Head of caudate nucleus (tissue), 42 donors: ENCODE measurements at places on chromosomes 3 and 15.

DNA sequence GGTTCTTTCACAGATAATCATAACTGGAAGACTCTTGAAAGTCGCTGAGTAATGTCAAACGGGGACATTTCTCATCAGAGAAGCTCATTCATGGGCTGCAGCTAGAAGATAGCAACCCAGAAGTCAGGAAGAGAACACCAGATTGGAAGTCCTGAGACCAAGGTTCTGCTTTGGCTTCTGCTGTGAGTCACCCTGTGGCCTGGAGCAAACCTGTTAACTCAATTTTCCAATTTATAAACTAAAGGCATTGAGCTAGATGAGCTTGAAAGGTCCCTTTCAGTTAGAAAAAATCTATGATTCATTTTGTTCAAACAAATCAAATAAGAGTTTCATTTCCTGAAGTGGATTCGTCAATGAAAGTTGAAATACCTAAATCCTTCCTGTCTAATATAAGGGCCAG is 402.2 kb downstream of the EPHB1 start:
- DNase-seq = no peak

DNA sequence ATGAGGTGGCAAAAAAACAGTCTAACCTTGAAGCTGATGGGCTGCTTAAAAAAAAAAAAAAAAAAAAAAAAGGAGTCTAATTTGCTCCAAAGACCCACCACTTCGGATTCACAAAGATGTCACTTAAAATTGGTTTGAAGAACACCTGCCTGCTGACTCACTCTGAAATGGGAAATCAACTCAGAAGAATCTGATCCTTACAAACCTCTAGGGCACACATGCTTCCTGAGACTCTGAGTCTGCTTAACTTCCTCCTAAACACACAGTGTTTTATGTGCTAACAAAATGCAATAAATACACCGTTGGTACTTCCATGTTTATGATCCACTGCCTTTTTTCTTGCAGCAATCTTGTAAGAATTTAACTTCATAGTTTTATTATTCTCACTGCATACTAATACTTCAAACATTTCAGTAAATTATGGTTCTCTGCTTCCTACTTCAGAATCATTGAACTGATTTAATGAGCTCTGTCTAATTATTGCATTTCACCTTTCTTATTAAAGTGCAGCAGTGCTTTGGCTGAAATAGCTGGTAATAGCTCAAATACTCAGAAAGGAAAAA is 73.0 kb upstream of the FRMD4B start:
- no peak for DNase-seq

- no peak for DNase-seq
These were observed 108.3 kb downstream of the P3H2 start for GRCh38 chr3:190012314-190012782.

GRCh38 chr3:38742550-38742949 is 73.5 kb downstream of the SCN10A start:
- no peak for DNase-seq

DNA sequence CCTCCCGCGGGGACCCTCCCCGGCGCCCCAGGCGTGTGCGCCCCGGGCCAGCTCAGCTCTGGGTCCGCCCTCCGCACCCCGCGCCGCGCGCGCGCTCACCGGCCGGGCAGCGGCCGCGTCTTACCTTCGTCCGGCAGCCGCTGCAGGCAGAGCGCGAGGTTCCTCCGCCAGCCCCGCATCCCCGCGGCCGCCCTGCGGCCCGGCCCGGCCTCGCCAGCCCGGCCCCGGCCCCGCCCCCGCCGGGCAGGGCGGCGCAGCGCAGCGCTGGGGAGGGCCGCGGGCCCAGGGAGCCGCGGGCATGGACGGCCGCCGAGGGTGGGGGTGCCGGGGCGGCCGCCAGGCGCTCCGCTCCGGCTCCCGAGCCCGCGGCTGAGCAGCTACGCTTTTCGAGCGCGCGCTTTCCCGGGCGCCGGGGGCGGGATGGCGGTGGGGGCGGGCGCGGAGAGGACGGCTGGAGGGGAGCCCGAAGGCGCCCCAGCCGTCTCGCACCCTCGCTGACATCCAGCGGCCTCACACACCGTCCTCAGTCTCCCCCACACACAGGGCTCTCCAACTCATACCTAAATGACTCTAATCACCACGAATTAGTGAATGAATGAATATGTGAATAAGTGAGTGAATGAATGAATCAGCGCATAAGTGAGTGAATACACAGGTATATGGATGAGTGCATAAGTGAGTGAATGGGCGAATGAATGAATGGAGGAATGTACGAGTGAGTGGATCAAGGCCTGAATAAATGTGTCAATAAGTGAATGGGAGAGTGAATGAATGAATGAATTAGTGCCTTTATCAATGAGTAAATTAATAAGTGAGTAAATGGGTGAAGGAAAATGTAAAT is 48.5 kb upstream of the CCDC174 start:
- DNase-seq = no peak

- DNase-seq = no peak
These were observed 85.2 kb downstream of the CACNA1D start for GRCh38 chr3:53579636-53580035.

DNA sequence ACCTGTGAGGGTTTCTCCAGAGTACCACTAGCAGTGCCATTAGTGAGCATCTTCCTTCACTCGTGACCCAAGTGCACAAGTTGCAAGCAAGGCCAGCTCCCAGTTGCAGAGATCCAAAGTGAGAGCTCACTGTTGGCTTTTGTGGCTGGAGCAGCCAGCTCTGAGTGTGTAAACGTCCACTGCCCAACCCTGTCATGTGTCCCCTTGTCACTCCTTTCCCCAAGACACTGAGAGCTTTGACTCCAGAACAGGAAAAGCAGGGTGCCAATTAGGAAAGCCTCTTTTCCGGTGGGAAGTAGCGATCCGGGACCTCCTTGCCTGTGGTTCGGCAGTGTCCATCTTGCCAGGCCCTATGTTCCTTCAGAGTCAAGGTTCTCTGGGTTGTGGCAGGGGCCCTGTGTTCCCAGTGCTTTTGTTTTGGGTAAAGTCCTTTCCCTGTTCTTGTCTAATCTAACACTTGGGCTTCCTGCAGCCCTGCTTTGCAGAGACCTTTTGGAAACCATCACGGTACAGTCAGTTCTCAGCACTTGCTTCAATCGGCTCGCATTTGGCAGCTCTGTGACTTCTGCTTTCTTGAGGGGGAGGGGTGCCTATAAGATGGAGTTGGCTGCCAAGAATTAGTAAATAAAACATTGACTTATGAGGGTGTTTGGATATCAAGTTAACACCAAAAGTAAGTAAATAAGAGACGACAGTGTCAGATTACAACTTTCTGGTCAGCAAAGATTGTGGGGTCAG is 90.5 kb downstream of the DNASE1L3 start:
- no peak for DNase-seq

DNA sequence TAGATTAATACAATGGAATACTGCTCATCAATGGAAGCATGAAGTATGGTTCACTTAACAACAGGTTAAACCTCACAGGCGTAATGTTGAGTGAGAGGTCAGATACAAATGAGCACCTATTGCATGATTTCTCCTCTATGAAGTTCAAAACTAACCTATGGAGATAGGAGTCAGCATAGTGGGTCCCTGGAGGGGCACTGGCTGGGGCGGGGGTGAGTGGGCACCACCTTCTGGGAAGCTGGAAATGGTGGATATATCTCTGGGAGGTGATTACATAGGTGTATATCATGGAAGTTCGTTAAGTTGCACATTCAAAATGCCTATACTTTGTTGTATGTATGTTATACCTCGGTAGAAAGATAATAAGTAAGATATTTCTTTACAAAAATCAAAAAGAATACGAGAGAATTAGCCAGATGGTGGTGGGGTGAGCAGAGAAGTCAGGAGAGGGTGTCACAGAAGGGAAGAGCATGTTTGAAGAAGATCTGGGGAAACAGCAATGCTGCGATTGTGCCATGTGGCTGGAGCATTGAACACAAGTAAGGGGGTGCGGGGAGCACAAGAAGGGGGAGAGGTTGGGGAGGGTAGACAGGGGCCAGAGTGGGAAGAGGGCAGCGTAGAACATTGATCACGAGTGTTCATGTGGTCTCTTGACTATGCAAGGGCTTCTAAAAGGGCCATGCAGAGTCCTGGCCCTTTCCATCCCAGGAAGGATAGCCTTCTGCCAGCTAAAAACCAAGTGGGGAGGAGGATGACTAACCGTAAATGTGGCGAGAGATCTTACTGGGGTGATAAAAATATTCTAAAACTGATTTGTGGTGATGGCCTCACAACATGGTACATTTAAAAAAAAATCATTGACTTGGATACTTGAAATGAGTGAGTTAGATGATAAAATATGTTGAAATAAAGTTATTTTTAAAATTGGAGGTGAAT is 30.2 kb downstream of the ITGA11 start:
- DNase-seq = no peak

GRCh38 chr15:90326441-90326840 is 25.6 kb upstream of the ZNF774 start:
- DNase-seq = no peak
